Bladder microvascular endothelial cell (primary cell): ENCODE measurements at places on chromosomes 11 and 22. TPM values are rescaled to one million over a fixed set of nuclear protein-coding genes. Genes with fewer than 3 reads are reported as not detected.

Gene POU2F3
- total RNA-seq = not detected in 2 replicates

Gene SPTBN2
- 14.4 and 48.3 TPM in 2 replicates for total RNA-seq

Gene UBQLNL
- not detected in 2 replicates for total RNA-seq

Gene OR51B5
- not detected in 2 replicates for total RNA-seq

Gene NRGN
- 0.31 and 0.81 TPM in 2 replicates for total RNA-seq

Gene OR8H2
- total RNA-seq = not detected in 2 replicates

Gene PKDREJ
- under 0.01 TPM in 1 of 2 replicates, not detected in the other for total RNA-seq

Gene CELSR1
- total RNA-seq = 2.3 and 74.3 TPM in 2 replicates

Gene C1QTNF4
- total RNA-seq = 0.13 and 0.16 TPM in 2 replicates

Gene OR5A1
- total RNA-seq = not detected in 2 replicates

Gene CNIH2
- not detected in 2 replicates for total RNA-seq
